CD8-positive, alpha-beta memory T cell (primary cell): ENCODE measurements at places on chromosomes 13 and 19. TPM values are rescaled to one million over a fixed set of nuclear protein-coding genes. Genes with fewer than 3 reads are reported as not detected.

Gene ATP7B
- polyA plus RNA-seq, result 0.18 TPM

Gene NUFIP1
- 4.0 TPM for polyA plus RNA-seq

Gene DMKN
- polyA plus RNA-seq, result 10.2 TPM

- no peaks in the 10 kb centered on the region for H3K27me3 ChIP-seq
- H3K27ac ChIP-seq, result no peak overlapping the region
- no peaks in the 10 kb centered on the region for H3K4me1 ChIP-seq
- H3K4me3 ChIP-seq, result no peak overlapping the region
- H3K36me3 ChIP-seq, result no peaks in the 10 kb centered on the region
These were observed 189.5 kb upstream of the SLC10A2 start for GRCh38 chr13:103255587-103256301.

Gene EID2B
- 8.5 TPM for polyA plus RNA-seq

DNA sequence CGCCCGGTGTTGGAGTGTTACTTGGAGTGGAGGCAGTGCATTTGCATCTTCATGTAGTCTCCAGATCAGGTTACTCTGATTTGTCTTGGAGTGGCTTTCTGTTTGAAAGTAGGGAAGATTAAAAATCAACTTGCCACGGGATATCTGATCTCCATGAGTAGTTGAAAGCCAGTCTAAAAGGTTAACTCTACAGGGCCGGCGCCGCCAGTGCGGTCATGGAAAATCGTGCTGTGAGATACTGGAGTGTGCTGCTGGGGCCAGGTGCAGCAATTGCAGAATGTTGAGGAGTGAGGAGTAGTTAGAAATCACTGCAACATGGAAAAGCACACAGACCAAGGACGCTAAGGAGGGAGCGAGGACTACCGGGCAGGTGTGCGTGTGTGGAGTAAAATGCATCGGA is 175.0 kb downstream of the STK24 start:
- no peaks in the 10 kb centered on the region for H3K36me3 ChIP-seq
- H3K4me1 ChIP-seq, result no peaks in the 10 kb centered on the region
- no peak overlapping the region for H3K4me3 ChIP-seq
- no peaks in the 10 kb centered on the region for H3K27me3 ChIP-seq
- DNase-seq, result no peak

DNA sequence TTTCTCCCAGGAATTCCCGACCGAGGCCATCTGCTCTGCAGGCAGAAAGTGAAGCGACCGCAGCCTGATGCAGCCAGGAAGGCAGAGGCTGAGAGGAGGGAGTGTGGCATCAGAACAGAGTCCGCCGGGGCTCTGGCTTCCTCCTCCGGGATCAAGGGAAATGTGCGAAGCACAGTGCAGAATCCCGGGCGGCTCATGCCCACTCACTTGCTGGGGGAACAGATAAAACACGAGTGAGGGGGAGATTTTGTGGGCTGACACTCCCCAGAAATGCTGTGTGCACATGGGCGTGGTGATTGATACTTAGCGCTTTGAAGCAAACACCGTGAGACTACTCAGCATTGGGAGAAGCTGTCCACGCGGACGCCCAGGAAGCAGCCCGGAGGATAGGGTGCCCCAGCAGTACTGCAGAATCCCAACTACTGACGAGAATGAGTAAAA is 75.3 kb upstream of the POMP start:
- H3K4me3 ChIP-seq, result no peak overlapping the region
- no peak overlapping the region for H3K27ac ChIP-seq
- H3K27me3 ChIP-seq, result no peaks in the 10 kb centered on the region
- DNase-seq, result no peak

DNA sequence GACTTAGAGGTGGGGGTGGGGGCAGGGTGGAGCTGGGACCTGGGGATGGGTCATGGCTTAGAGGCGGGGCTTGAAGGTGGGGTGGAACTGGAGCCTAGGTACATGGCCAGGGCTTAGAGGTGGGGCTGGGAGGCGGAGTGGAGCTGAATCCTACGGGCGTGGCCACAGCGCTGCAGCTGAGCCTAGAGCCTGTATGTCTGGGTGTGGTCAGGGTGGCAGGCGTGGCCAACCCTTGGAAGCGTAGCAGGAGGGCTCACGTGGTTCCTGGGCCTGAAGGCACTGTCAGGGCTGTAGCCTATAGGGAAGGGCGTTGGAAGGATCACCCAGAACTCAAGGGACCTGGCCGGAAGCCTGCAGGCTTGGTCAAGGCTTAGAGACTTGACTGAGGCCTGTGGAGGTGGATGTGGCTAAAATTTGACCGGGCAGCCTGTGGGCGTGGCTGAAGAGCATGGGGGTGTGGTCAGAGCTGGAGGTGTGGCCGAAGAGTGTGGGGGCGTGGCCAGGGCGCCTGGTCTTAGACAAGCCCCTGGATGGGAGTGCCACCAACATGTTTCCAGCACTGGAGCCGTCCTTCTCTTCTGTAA is 24.3 kb downstream of the COLGALT1 start:
- peaks cover 15% of the 10 kb centered on the region for H3K36me3 ChIP-seq
- H3K4me1 ChIP-seq, result no peaks in the 10 kb centered on the region
- H3K4me3 ChIP-seq, result no peak overlapping the region
- no peak overlapping the region for H3K27ac ChIP-seq
- H3K27me3 ChIP-seq, result no peaks in the 10 kb centered on the region
- no peak for DNase-seq

Gene SYNGR4
- polyA plus RNA-seq, result not detected

Gene ACP5
- polyA plus RNA-seq, result 11.8 TPM

Gene CEACAM7
- polyA plus RNA-seq, result not detected

GRCh38 chr13:109158383-109158782 is 529.0 kb downstream of the MYO16 start:
- no peaks in the 10 kb centered on the region for H3K27me3 ChIP-seq
- H3K4me1 ChIP-seq, result no peaks in the 10 kb centered on the region
- no peaks in the 10 kb centered on the region for H3K36me3 ChIP-seq
- no peak overlapping the region for H3K27ac ChIP-seq
- H3K4me3 ChIP-seq, result no peak overlapping the region
- DNase-seq, result no peak

GRCh38 chr13:24274452-24275021 is 34.8 kb upstream of the C1QTNF9 start:
- H3K4me3 ChIP-seq, result no peak overlapping the region
- peaks cover 92% of the 10 kb centered on the region for H3K4me1 ChIP-seq
- no peaks in the 10 kb centered on the region for H3K36me3 ChIP-seq
- peak; percentile 73 for DNase-seq
- no peaks in the 10 kb centered on the region for H3K27me3 ChIP-seq

Gene GIPC3
- 1.8 TPM for polyA plus RNA-seq

GRCh38 chr13:27391471-27391870 is 32.9 kb upstream of the GTF3A start:
- DNase-seq, result no peak
- no peaks in the 10 kb centered on the region for H3K36me3 ChIP-seq
- H3K4me1 ChIP-seq, result no peaks in the 10 kb centered on the region
- H3K27me3 ChIP-seq, result no peaks in the 10 kb centered on the region
- no peak overlapping the region for H3K4me3 ChIP-seq

GRCh38 chr13:84574851-84575250 is 692.6 kb upstream of the SLITRK1 start:
- no peaks in the 10 kb centered on the region for H3K36me3 ChIP-seq
- no peaks in the 10 kb centered on the region for H3K4me1 ChIP-seq
- H3K27ac ChIP-seq, result no peak overlapping the region
- H3K4me3 ChIP-seq, result no peak overlapping the region

Gene PAN3
- polyA plus RNA-seq, result 5.3 TPM

Gene C5AR1
- not detected for polyA plus RNA-seq

Gene TEX29
- polyA plus RNA-seq, result not detected

Gene EFNA2
- not detected for polyA plus RNA-seq

DNA sequence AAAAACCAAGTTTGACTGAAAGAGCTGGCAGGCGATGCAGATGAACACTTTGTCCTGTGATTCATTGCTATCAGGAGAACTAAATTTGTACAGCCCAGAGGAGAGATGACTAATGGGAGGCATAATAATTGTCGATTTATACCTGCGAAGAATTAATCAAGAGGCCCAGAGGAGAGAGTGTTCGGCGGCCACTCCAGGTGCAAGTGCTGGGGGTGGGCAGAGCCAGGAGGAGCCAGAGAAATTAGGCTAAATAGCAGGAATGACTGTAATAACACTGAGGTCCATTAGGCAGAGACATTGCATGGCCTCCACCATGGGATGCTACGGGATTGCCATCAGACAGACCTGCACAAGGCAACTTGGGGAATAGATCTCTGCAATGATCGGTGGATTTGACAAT is 107.7 kb upstream of the UQCRFS1 start:
- H3K27ac ChIP-seq, result no peak overlapping the region
- H3K4me3 ChIP-seq, result no peak overlapping the region
- no peak for DNase-seq
- H3K27me3 ChIP-seq, result no peaks in the 10 kb centered on the region

Gene GNA15
- 0.59 TPM for polyA plus RNA-seq

Gene LILRB5
- not detected for polyA plus RNA-seq

DNA sequence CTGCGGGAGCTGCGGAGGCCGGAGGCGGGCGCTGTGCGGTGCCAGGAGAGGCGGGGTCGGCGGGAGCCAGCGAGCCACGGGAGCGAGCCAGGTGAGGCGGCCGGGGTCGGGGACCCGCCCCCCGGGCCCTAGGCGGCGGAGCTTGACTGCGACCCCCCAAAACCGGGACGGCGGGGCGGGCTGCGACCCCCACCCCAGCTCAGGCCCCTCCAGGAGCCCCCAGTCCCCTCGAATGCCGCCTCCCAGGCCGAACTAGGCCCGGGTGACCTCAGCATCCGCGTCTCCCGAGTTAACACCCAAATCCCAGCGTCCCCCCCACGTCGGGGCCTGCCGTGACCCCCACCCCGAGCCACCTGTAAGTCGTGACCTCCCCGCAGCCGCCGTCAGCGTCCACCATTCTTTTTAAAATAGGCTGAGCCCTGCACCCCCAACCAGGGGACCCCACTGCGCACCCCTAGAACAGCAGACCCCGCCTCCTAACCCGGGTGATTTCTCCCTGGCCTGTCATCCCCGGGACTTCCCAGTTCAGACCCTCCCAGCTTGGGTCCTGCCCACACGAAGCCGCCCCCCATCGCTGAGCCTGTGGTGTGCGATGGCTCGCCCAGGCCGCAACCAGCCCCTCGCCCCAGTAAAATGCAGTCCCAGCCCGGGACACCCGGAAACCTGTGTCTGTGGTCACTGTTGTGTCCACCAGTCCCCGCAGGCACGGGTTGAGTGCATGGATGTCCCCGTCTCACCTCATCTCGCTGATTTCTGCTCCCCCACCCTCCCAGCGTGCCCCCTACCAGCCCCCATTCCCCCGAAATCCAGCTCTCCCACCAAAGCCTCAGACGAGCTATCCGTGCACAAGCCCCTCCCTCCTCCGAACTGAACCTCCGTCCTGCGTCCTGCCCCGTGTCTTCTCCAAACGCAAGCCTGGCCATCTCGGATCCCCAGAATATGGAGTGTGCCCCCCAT is 551 bp downstream of the FZR1 start:
- DNase-seq, result peak; percentile 50
- peak overlapping the region; percentile 83 for H3K27ac ChIP-seq
- H3K4me1 ChIP-seq, result peaks cover 25% of the 10 kb centered on the region
- peak overlapping the region; percentile 63 for H3K4me3 ChIP-seq
- peaks cover 7% of the 10 kb centered on the region for H3K36me3 ChIP-seq

- no peaks in the 10 kb centered on the region for H3K36me3 ChIP-seq
- peaks cover 14% of the 10 kb centered on the region for H3K27me3 ChIP-seq
- no peaks in the 10 kb centered on the region for H3K4me1 ChIP-seq
These were observed 69.6 kb upstream of the TSHZ3 start for GRCh38 chr19:31418692-31419430.

DNA sequence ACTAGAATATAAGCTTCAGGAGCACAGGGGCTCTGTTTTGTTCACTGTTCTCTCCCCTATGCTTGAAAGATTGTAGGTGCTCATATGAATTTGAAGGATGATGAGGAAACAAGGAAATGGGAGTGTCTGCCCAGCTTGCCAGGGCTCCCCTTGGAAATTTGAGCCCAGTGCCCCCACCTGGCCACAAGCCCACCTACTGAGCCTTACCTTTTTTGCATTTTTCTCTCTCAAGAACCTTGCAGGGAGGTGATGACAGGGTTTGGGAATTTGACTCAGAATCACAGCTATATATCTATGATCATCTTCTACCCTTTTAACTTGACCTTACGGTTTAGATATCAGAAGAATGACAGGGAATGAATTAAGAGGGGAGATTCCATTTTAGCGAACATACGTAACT is 33.8 kb downstream of the SERP2 start:
- H3K36me3 ChIP-seq, result no peaks in the 10 kb centered on the region
- DNase-seq, result no peak
- no peak overlapping the region for H3K4me3 ChIP-seq
- H3K27me3 ChIP-seq, result no peaks in the 10 kb centered on the region

GRCh38 chr19:8638078-8638619 is 7.7 kb downstream of the NFILZ start:
- no peak for DNase-seq
- H3K4me3 ChIP-seq, result no peak overlapping the region
- H3K27me3 ChIP-seq, result no peaks in the 10 kb centered on the region
- H3K4me1 ChIP-seq, result no peaks in the 10 kb centered on the region

DNA sequence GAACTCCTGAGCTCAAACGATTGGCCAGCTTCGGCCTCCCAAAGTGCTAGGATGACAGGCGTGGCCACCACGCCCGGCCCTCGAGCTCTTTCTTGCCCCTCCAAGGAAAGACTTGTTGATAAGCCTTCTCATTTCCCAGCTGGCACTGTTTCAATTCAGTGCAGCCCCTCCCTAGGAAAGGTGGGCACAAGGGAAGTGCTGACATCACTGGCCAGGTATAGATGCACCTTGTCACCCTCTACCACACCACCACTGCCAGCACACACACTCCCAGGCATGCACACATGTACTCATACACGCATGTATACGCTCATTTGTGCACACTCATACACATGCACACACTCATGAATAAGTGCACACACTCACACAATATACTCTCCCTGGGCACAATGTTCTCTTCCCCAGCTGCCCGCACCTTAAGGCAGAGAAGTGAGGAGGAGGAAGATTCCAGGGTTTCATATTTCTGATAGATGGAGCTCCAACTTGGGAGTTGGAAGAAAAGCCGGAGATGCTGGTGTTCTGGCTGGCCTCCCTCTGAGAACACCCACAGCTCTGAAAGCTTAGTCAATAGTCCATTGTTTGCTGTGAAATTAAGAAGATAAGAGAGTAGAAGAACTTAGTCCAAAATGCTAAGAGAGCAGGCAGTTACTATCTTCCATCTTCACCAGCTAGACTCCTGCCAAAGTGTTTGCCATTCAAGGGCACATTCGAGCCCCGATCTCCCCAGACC is 196.7 kb downstream of the FOXO1 start:
- H3K27ac ChIP-seq, result no peak overlapping the region
- no peaks in the 10 kb centered on the region for H3K36me3 ChIP-seq
- DNase-seq, result no peak
- H3K4me1 ChIP-seq, result no peaks in the 10 kb centered on the region
